ENCODE measurements at places on chromosomes 6 and 20. TPM values are rescaled to one million over a fixed set of nuclear protein-coding genes. Genes with fewer than 3 reads are reported as not detected.

Gene EBF4
- 0.36 TPM for total RNA-seq

Gene CASS4
- total RNA-seq: 5.9 TPM

Gene FAM209B
- total RNA-seq: 1.1 TPM

Gene HLA-DRA
- 51.2 TPM for total RNA-seq
